Transverse colon (tissue), 4 donors: ENCODE measurements at places on chromosomes 1 and 21.

DNA sequence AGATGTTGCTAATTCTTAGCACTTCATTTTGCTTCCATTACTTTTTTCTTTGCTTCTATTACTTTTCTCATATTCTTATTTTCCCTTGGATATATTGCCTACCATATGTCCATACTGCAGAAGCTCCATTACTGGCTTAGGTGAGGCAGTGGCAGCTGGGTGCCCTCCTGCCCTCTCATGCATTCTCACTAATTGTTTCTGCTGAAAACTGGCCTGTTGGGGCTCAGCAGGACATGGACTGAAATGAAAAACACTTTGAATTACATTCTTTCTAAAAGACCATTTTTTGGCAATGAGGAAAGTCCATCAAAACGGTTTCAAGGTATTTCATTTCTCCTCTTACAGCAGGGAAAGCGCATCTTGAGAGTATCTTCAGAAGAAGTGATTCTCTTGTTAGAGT, 122.9 kb downstream of the MAST2 start:
- H3K36me3 ChIP-seq = no peaks in the 10 kb centered on the region
- peaks cover 17% of the 10 kb centered on the region for H3K4me1 ChIP-seq
- H3K4me3 ChIP-seq = no peak overlapping the region
- no peak for DNase-seq
- H3K27ac ChIP-seq = no peak overlapping the region
- H3K27me3 ChIP-seq = no peaks in the 10 kb centered on the region

DNA sequence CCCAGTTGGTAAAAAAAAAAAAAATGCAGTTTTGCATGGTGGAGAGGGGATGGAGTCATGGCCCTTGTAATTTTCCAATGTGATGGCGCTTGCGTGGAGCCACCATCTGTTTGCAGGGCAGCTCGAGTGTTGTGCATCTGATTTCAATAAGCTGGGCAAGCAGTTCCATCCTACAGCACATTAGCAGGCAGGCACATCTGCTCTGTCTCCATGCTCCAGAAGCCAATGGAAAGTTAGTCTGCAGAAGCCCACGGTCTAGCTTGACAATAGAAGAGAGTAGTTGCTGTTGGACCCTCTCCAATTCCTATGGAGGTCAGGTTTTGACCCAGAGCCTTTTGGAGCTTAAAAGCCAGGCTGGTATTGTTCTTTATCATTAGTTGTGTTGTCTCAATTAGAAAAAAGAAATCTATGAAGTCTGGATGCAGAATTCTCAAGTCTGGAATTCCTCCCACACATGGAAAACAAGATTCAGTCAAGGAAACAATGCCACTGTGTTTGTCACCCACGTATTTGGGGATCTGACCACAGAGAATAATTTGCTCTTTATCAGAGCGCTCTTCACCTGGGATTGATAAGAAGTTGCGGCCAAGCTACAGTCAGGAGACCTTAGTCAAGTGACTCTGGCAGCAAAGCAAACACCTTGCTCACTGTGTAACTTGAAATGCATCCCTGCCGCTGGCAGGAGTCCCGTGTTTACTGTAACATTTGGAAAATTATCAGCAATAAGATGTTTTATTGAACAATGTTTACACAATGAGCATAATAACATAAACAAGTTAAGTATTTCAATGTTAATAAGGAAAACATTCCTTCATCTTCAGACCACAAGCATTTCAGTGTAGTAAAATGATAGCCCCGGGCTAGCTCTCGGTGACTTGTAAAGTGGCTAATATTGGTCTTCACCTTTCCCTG, 20.7 kb downstream of the NGF start:
- H3K27me3 ChIP-seq = no peaks in the 10 kb centered on the region
- no peaks in the 10 kb centered on the region for H3K36me3 ChIP-seq
- no peak overlapping the region for H3K4me3 ChIP-seq
- no peak overlapping the region for H3K27ac ChIP-seq
- DNase-seq = no peak
- no peaks in the 10 kb centered on the region for H3K4me1 ChIP-seq

DNA sequence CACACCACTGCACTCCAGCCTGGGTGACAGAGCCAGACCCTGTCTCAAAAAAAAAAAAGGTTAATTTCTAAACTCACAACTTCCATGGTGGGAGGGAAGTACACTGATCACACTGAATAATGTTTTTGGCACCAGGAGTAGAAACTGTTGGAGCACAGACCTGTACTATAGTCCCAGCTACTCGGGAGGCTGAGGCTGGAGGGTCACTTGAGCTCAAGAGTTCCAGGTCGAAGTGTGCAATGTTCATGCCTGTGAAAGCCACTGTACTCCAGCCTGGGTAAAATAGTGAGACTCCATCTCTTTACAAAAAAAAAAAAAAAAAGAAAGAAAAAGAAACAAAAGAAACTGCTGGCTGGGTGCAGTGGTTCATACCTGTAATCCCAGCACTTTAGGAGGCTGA, 35.3 kb downstream of the TMEM50B start:
- no peak overlapping the region for H3K4me3 ChIP-seq
- no peak for DNase-seq
- H3K36me3 ChIP-seq = peaks cover 6% of the 10 kb centered on the region
- no peak overlapping the region for H3K27ac ChIP-seq

DNA sequence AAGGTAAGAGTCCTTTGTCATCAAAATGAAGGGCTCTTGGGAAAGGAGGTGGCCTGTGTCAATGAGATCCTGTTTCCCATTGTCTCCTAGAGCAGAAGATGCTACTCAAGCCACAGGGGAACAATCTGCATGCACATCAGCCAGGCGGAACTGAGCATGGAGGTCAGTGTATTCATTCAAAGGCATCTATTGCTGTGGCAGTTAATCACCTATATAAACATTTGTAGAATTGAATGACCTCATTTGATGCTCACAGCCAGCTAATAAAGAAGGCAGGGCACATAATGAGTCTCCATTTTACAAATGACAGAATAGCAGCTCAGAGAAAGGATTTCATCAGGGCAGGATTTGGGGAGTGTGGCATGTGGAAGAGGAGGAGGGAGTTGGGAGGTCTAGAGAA, 5.7 kb upstream of the FYB2 start:
- no peak overlapping the region for H3K27ac ChIP-seq
- H3K36me3 ChIP-seq = no peaks in the 10 kb centered on the region
- DNase-seq = no peak
- peaks cover 2% of the 10 kb centered on the region for H3K27me3 ChIP-seq
- H3K4me3 ChIP-seq = no peak overlapping the region

GRCh38 chr1:22282364-22282995, 139.6 kb upstream of the WNT4 start:
- H3K4me3 ChIP-seq = no peak overlapping the region
- DNase-seq = no peak
- H3K27ac ChIP-seq = no peak overlapping the region
- no peaks in the 10 kb centered on the region for H3K4me1 ChIP-seq
- H3K36me3 ChIP-seq = no peaks in the 10 kb centered on the region
- no peaks in the 10 kb centered on the region for H3K27me3 ChIP-seq
